ENCODE measurements at places on chromosomes 11 and 22.

- no peak for DNase-seq
Observed at GRCh38 chr11:123103326-123103980, 41.5 kb upstream of the HSPA8 start.

GRCh38 chr22:43493297-43493696, 81.5 kb downstream of the MPPED1 start:
- no peak for DNase-seq

DNA sequence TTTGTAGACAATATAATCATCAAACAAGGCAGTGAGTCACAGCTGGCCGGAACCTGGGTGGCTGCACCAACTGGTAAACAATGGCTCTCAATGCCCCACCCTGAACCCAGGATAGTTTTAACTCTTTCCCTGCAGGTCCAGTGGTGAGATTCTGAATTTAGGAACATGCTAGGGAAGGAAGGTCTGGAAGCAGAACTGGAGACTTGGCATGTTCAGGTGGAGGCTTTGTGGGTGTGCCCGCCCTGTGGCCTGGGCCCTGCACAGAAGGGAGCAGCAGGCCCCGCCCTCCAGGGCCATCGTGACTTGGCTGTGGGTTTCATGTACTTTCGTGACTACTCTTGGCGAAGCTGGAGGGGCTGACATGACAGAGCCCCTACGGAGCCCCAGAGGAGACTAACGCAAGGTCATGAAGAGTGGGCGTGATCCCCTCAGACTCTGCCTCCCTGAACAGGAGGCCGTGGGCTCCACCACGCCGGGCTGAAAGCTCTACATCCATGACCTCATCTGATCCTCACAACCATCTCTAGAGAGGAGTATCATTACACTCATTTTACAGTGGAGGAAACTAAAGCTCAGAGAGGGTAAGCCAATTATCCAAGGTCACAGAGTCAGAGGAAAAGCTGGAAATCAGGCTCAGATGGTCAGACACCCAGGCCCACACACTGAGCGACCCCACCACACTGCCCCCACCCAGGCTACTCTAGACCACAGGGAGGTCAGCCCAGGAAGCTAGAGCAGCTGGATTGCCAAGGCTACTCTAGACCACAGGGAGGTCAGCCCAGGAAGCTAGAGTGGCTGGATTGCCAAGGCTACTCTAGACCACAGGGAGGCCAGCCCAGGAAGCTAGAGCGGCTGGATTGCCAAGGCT, 27.3 kb downstream of the MAFF start:
- DNase-seq = no peak

DNA sequence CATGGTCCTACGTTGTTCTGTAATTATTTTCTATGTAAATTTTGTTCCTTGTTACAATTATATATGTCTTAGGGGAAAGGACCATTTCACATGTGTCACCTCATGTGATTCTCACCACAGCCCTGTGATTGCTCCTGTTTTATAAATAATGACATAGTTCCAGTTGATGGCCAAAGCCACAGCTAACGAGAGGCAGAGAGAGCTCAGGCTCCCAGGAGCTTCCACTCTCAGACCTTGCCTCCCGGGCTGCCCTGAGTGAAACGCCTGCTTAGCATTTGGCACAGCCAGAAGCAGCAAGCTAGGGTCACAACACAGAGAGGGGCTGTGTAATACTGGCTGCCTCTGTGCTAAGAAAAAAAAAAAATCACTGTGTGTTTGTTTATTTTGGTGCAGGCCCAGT, 5.9 kb downstream of the TMEM121B start:
- DNase-seq = no peak

DNA sequence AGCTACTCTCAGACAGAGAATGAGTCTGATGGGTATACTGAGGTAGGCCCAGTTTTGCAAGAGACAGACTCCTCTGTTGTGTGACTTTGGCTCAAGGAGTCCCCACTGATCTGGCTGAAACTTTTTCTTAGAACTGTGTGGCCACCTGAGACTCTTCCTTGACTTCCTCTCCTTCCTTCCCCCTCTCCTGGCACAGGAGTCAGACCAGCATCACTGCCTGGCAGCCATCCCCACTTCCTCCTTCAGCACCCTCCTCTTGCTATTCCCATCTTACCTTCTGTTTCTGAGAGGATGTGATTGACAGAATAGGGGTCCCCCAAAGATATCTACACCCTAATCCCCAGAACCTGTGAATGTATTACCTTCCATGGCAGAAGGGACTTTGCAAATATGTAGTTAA, 351.1 kb downstream of the MN1 start:
- DNase-seq = no peak

GRCh38 chr22:37566329-37566837, 6.1 kb downstream of the CDC42EP1 start:
- DNase-seq = no peak

GRCh38 chr11:126884192-126884591, 116.4 kb downstream of the KIRREL3 start:
- DNase-seq = no peak

DNA sequence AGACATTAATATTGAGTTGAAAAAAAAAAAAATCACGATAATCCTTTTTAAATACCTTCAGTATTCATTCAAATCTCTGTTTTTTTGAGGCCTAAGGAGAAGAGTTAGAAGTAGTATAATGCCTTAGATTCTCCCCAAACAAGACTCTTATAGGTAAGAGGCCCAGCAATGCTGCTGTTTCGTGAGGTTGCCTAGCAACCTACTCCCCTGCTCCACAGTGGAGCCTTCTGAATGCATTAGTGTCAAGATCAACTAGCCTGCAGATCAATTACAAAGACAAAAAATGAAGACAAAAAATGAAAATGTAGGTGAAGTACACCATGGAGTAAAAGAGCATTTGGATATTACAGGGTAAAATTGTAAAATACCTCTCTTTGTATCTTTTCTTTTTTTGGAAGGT, 229.8 kb upstream of the LUZP2 start:
- DNase-seq = no peak

DNA sequence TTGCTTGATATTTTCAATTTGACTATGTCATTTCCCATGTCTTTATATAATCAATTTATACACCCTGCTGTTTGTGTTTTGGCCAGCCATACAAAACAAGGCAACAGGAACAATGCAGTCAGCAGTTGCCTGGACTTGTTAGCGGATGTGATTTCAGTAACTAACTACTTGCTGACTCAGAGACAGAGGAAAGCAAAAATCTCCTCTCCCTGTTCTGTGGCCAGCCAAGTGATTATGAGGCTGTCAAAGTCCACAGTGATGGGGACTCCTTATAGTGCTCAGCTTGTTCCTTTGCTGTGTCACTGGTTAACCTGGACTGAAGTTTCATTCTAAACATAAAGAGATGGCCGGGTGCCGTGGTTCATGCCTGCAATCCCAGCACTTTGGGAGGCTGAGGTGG, 32.6 kb upstream of the APLP2 start:
- no peak for DNase-seq

DNA sequence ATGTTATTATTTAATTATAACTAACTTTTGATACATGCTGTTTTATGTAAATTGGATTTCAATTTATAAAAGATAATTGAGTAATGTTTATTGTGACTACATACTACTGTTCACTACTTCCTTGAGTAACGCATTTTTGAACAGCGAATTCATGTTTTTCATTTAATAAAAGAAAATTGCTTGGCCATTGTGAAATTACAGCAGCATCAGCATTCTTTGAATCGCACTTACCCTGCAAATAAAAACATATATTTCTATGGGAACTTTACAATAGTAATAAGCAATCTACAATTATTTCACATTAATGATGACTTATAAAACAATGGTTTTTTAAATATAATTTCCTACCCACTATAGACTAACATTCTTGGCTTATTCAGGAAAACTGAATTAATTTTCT, 20.3 kb downstream of the OR5J2 start:
- DNase-seq = no peak

DNA sequence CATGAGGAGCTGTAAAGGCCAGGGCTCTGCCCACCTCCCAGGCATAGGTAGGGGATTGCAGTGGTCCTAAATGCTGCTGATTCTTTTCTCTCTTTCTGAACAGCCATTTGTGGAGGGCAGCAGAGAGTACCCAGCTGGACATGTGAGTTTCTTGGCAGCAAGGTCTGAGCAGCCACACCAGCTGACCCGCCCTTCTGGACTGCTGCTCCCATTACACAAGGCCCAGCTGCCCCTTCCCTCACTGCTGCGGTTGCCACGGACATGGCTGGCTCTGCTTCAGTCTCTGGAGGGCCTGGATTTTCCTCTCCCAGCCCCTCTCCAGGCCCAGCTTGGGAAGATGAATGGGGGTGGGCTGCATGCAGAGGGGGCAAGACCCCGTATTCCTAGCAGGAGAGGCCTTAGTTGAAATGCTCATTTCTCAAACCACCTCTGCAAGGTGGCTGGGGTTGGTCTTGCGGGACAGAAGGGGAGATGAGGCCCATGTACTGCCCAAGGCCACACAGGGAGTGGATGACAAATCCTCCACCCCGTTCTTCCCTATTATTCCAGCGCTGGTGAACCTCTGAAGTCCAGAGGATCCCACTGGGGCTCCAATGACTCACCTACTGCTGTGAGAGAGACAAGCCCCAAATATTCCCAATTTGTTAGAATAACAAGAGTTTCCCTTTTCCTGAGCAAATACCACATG, 4.6 kb downstream of the LGALS12 start:
- DNase-seq = no peak

- DNase-seq = no peak
Observed at GRCh38 chr11:35501776-35502175, 23.6 kb downstream of the PAMR1 start.

GRCh38 chr22:31750365-31751284, 693 bp upstream of the PRR14L start:
- no peak for DNase-seq

GRCh38 chr11:66289548-66290329, 796 bp upstream of the YIF1A start:
- DNase-seq = peak; percentile 29

DNA sequence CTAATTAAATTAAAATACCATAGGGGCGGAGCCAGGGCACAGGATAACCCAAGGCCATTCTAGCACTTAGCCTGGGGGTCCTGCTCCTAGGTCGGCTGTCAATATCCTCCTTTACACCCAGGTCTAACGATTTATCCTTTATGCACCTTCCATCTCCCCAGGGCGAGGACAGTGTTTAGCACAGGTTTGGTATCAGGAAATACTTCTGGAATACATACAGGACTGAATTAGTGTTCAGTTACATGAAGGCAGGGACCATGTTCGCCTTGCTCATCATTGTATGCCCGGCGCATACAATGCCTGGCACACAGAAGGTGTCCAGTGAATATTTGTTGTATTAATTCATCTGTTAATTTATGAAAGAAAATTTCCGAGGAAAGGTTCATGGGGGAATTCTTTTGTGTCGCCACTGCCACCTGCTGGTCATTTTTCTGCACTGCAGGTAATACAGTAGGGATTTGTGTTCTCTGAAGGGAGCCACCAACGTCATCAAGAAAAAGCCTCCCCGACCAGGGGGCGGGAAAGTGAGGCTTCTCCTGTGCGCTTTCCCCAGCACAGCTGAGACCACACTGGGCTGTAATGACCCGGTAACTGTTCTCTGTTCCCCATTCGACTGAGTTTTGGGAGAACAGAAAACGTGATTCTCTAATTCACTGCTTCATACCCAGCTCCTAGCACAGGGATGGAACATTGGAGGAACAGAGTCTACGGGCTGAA, 68.7 kb upstream of the ASPHD2 start:
- peak; percentile 51 for DNase-seq

DNA sequence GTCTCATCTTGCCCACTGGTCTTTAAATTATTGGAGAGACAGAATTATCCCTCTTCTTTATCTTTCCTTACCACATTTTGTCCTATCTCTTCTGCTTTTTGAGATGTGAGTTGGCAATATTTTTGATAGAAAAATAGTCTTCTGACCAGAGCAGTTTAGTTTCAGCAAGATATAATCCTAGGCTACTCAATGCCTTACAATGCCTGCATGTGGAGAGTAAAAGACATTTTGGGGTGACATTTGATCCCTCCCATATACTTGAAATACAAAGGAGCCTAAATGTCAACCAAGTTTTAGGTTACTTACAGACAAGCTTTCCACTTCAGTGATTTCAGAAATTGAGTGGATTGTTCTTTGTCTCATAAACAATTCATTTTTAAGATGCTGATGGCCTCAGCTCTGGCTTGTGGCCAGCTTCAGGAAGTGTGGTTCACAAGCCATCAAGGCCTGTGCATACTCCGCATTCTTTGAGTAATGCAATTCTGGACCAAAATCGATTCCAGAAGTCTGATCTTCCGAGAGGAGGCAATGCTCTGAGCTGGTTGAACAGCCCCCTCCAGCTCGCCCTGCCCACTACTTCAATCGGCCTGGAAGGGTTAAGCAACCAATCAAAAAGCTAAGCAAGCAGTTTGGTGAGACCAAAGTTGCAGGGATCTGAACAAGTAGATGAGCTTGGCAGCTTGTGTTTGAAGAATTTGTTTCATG, 274.4 kb downstream of the BLID start:
- no peak for DNase-seq

DNA sequence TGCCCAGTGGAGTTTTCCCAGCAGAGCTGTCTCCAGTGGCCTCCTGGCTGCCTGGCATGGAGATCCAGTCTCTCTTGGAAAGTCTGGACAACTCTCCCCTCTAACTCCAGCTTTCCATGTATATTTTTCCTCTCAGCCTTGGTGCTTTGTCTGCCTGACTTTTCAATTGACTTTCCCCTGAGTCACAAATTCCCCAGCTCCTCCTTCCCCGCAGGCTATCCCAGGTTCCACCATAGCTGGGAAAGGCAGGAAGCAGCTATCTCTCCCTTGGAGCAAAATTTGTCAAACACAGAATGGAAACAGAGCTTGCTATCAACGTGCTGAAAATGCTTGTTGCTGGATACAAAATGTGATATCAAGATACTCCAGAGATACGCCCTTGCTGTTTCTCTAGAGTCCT, 384.8 kb downstream of the TMEM135 start:
- no peak for DNase-seq

DNA sequence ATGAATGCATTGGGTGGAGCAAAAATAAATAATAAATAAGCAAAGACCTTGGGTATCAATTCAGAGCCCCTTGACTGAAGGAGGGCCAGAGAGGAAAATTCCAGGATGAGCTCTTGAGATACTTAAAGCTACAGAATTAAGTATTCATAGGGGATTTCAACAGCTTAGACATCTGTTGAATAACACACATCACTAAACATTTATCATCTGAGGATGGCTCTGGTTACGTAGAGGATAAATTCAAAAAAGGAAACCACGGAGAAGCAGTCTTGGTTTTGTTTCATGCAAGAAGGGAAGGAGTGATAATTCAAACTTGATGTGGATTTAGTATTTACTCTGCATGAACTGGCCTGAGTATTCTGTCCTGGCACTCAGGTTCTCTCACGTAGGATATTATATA, 29.8 kb downstream of the ARHGAP42 start:
- no peak for DNase-seq

- DNase-seq = no peak
Observed at GRCh38 chr11:17314904-17315426, 36.6 kb upstream of the NCR3LG1 start.

GRCh38 chr11:46034041-46034440, 87.2 kb downstream of the PHF21A start:
- no peak for DNase-seq

DNA sequence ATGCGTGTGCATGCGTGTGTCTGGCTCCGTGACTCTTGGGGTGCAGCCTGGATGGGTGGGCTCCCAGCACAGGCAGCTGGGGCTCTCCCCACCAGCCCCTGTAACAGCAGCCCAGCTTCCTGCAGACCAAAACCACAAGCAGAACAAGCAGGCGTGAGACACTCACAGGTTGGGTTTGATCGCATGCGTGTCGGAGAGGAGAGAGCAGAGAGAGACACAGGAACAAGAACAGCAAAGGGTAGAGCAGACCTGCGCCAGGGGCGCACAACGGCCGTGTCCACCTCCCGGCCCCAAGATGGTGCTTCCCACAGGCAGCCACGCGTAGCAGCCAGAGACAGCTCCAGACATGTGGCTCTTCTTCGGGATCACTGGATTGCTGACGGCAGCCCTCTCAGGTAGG, at the start of gene CD6:
TSS of gene CD6 (plus strand) at position 161 of the 400 bp plus-strand sequence. CDS start at position 347, 186 bp downstream.
- no peak for DNase-seq

GRCh38 chr11:73977856-73978519, 4.7 kb downstream of the UCP2 start:
- no peak for DNase-seq
